ENCODE measurements at places on chromosomes 3 and 15.

GRCh38 chr15:97168704-97169475 is 791.6 kb upstream of the ARRDC4 start:
- DNase-seq, result no peak

- no peak for DNase-seq
These were observed 33.2 kb downstream of the MTMR10 start for GRCh38 chr15:30958219-30958618.

GRCh38 chr3:25689226-25689625 is 24.5 kb upstream of the TOP2B start:
- no peak for DNase-seq

GRCh38 chr3:120773932-120774331 is 31.4 kb downstream of the GTF2E1 start:
- DNase-seq, result no peak

GRCh38 chr3:53495520-53496391 is 1.3 kb downstream of the CACNA1D start:
- DNase-seq, result no peak

DNA sequence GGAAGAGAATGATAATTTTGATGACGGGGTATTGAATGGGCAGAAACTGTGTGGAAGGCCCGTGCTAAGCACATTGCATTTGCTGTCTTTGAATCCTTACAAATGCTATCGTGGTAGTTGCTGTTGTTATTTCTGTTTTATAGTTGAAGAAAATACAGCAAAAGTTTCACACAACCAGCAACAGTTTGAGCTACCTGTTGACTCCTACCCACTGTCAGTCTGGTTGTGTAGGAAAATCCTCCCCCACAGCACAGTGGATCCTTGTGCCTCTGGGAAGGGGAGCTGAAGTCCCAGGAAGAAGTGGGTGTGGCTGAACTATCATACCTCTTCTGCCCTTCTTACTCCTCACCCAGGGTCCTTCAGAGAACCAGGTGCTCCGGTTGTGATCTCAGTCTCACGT is 29.4 kb downstream of the MRAS start:
- DNase-seq, result no peak

DNA sequence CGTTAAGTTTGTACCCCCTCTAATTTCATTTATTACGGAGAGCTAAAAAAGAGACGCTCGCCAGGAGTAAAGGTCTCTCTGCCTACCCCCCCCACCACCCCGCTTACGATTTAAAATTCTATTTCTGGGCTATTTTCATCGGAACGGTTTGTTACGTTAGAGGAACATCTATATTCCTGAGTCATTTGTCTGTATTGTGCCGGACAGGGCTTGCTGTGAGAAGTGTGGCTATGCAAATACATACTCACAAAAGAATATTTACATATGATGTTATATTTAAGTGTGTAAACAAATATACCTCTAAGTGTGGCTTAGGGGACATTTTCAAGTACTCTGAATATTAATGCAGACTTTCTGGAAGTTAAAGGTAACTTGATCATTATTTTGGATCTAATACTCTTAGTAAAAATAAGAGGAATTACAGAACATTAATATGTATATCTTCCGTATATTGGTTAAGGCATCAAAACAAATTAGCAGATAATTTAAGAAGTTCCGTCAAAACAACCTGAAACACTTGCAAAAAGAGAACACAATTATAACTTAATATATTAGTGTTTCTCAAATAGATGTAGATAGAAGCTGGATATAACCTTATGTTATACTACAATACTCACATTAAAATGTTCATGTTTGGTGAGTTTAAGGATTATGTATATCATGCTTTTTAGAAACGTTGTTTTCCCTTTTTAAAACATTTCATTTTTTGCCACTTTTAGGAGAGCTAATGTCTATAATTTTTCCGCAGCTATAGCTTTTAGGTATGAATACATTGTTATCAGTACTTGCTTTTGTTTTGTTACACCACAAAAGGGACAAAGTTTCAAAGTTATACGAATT is 1.6 kb upstream of the SHOX2 start:
- no peak for DNase-seq

DNA sequence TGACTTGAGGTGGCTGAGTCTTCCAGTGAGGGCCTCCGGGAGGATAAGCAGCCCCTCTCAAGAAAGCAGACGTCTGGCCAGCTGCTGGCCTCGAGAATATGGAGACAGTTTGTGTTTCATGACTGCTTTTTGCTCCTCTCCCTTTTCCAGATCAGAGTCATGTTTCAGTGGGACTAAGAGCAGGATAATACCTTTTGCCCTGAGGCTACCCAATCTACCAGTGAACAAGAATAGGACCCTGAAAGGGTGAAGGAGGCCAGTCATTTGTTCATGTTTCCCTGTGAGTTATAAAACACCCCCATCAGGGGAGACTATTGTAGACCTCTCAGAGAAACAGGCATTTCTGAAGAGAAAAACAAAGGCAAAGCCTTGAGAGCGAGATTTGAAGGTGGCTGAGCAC is 137.4 kb downstream of the RYR3 start:
- DNase-seq, result no peak

- DNase-seq, result no peak
These were observed 189.4 kb upstream of the CHRNA7 start for GRCh38 chr15:31840849-31841476.

DNA sequence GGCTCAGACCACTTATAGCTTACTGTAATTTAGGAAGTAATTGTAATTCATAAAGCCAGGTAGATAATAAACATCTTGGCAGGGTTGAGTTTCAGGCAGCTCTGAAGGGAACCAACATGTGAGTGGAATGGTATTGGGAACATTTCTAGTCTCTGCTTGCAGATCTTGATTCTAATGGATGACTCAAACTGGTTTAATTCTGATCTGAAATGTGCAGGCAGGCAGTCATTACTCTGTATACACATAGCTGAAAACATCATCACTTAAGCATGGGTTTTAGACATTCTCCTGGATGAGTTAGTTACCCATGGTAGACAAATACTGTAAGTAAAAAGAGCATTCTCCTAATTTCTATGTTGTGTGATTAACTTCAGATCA is 317.0 kb upstream of the TPRG1 start:
- DNase-seq, result no peak

DNA sequence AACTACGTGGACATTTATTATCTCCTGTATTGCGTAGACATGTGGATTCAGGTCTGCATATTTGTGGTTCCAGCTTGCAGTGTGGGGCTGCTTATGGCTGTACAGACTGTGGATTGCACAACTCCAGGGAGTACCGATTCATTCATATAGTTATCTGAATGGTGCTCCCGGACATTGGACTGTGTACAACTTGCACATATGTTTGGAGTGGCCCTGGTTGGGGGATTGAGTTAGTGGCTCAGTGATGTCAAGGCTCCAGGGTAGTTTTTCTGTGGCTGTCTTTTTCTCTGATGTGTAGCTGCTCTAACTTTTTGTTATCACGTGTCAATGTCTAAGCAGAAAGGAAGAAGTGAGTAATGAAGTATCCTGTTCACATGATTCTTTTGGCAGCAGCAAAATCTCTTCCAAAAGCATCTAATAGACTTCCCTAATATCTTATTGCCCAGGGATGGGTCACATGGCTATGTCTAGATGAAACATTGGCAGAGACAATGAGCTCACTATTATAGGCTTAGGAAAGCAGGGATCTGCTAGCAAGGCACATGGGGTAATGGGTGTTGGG is 15.8 kb downstream of the ST3GAL6 start:
- no peak for DNase-seq

- DNase-seq, result no peak
These were observed 116.4 kb downstream of the GREM1 start for GRCh38 chr15:32834156-32834555.

DNA sequence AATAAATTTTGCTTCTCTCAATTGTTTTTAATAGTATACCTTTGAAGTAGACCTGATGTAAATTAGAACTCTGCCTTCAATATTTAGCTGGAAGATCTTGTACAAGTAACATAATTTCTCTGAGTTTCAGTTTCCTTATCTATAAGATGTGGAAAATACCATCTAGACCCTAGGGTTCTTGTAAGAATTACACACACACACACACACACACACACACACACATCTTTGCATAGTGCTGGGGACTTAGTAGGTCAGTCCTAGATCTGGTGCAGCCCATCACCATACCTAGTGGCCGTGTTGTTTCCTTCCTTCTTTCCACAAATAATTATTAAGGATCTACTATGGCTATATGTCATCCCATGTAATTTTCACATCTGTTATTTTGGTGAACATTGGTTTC is 11.0 kb downstream of the TRAT1 start:
- no peak for DNase-seq

GRCh38 chr3:278300-279064 is 81.9 kb downstream of the CHL1 start:
- no peak for DNase-seq

DNA sequence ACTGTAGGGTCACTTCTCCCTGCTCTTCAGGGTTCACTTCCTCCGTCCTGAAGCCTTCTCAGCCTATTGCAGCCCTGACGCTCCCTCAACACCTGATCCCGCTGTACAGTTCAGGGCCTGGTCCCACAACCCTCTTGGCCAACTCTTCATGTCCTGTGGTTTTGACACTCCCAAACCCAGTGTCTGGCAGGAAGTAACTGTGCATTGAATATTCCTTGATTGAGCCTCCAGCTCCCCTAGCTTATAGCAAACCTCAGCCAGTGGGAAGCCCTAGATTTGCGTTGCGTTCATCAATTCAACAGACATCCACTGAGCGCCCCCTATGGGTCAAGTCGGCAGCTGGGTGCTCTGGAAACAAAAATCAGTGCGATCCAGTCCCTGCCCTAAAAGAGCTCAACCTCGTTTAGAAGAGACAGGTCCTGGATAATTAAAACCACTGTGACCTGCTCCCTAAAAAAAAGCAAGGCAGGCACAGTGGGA is 13.5 kb downstream of the UBAP1L start:
- peak; percentile 55 for DNase-seq

DNA sequence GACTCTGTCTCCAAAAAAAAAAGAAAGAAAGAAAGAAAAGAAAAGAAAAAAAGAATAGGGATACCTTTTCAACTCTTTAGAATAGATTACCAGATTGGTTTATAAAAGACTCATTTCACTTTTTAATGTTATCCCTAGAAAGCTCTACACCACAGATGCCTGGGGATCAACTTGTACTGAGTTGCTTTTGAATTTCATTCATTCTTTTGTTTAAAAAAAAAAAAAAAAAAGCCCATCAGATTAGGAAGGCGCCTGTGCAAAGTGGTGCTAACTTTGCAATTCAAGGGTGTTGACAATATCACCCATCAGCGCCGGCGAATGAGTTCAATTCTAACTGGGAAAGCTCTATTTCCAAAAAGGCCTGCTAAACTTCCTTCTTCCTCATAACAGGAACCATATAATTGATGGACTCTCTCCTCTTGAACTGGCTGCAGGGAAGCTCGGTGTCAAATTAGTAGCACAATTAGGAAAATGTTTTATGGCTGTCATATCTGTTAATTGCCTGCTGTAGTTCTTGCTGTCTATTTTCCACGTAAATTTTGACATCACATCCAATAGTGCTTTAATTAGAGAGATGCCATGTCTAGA is 48.8 kb downstream of the CDCP1 start:
- no peak for DNase-seq

- peak; percentile 15 for DNase-seq
These were observed 6.7 kb downstream of the IDH2 start for GRCh38 chr15:90095521-90095959.

GRCh38 chr3:38479431-38480092 is 16.6 kb upstream of the EXOG start:
- peak; percentile 48 for DNase-seq

DNA sequence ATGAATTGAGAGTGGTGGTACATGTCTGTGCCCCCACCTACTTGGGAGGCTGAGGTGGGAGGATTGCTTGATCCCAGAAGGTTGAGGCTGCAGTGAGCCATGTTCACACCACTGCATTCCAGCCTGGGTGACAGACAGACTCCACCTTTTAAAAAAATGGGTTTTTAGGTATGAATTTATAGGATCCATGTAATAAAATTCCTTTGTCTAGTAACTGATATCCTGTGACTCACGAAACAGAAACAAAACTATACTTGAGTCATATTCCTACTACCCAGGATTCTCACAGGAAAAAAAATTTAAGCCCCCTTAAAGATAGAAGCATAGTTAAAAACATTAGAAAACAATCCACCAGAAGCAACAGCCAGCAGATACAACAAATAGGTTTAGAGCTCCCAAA is 10.0 kb upstream of the CRTC3 start:
- DNase-seq, result no peak

DNA sequence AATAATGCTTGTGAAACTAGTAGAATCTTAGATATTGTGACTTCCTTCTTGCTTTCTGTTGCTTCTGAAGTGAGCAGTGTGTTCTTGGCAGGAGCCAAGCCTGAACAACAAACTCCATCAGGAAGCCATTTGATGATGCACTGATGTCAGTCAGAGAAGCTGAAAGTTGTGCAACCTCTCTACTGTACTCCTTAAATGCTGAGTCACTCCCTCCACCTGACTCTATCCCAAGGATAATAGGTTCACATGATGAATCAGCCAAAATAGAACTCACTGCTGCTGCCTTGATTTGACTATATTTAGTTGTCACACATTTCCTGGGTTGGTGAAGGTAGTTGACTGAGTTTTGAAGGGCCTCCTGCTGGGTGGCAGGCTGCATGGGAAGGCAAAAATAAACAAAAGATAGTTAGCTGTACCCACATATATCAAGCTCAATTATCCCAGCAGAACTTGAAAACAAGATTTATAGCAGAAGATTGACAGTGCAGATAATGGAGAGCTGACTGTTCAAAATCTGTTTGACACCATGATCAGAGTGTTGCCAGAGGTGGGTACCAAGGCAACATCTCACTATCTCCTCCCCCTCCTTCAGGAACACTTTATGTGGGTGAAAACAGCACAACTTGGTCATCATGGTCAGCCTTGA is 328.4 kb upstream of the DPH6 start:
- no peak for DNase-seq

GRCh38 chr3:13497386-13497785 is 17.3 kb downstream of the HDAC11 start:
- no peak for DNase-seq

DNA sequence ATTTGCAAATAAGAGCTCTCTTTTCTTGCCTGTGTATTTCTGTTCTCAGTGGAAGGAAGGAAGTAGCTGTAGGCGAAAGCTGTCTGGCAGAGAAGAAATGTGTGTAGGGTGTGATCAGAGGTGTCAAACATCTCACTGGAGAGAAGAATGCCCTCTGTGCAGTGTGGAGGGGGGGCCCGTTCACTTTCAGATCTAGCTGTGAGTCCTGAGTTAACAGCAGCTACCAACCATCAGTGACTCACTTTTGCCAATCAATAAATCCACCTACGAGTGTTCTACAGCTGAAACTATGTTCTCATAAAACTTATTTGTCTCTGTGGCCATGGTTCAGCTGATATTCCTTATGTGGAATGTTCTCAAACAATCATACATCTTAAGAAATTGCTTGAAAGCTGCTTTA is 103.7 kb downstream of the FRMD4B start:
- peak; percentile 81 for DNase-seq

DNA sequence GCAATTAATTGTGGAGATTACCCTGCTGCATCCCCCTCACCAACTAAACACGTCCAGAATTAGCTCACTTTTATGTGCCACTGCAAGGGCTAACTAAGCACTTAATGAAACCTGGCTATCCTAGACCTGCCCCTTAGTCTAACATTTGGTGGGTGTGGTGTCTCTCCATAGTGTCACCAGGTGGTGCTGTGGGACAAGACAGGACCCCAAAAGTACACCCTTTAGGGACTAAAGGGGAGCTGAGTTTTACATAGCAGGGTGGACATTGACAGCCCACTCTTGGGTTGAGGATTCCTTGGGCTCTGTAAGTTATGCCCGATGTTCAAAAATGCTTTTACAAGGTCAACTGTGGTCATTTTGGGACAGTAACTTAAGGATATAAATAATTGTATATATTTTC is 5.7 kb downstream of the DUT start:
- DNase-seq, result peak; percentile 4

GRCh38 chr3:184300378-184300720 is 1.3 kb downstream of the PSMD2 start:
- no peak for DNase-seq

GRCh38 chr3:153274561-153274960 is 112.5 kb downstream of the RAP2B start:
- DNase-seq, result no peak
